ENCODE measurements at places on chromosomes 6 and 20.

DNA sequence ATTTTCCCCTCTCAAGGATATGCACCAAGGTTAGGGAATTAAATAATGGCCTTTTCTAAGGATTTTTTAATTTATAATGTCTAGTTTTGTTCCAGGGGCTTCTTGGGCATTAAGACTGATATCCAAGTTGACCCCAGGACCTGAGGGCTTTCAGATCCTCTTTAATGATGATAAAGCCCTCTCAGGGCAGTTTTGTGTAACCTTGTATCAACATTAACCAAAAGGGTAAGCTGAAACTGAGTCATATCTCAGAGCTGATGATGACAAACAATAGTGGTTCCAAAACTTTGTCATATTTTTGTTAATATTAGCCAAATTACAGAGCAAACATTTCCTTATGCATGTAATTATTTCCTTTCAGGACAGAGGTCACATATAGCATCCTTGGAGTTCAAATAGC lies 309.4 kb upstream of the MAN1A1 start:
- DNase-seq, result no peak

- DNase-seq, result no peak
Observed at GRCh38 chr6:132464538-132465256, 48.2 kb downstream of the STX7 start.

DNA sequence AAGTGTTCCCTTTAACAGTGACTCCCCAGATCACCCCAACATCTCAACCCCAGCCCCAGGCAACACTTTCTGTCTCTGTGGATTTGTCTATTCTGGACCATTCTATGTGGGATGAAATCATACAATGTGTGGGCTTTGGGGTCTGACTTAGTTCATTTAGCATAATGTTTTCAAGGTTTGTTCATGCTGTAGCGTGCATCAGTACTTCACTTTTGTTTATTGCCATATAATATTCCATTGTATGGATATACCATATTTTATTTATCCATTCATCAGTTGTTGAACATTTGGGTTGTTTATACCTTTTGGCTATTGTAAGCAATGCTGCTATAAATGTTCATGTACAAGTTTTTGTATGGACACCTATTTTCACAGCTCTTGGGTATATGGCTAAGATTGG lies 31.0 kb downstream of the FOXF2 start:
- no peak for DNase-seq

- no peak for DNase-seq
Observed at GRCh38 chr20:12074111-12074655, 156.5 kb downstream of the BTBD3 start.

GRCh38 chr6:150600010-150600300 lies 270 bp downstream of the PLEKHG1 start:
- no peak for DNase-seq

GRCh38 chr20:1577906-1578305 lies 20.4 kb upstream of the SIRPD start:
- no peak for DNase-seq

DNA sequence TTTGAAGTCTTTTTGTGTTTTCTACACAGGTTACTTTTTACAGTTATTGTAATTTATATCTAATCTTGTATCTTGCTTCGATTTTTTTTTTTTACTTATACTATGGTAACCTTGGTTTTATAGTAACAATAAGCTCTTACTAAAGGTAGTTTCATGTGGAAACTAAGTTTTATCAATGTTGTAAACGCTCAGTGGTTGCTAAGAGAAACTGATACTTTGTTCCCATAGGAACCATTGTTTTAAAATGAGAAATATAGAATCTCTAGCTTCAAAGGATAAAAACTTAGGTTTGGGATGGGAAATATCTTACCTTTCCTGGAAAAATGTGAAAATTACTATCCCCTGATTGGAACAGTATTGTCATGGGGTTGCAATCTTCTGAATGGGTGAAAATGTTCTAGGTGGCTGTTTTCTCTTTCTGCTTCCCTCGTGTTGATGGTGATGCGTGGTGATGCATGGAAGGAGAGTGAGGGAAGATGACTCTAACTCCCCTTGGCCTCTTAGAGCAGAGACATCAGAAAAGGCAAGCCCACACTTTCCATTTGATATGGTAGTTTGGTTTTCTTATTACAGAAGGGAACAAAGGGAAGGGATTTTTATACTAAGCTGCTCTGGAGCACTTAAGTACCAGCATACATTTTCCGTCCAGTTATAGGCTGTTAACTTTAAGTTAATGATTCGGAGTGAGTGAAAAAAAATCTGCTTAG lies 23.5 kb upstream of the BACH2 start:
- no peak for DNase-seq

GRCh38 chr20:34567892-34568865 lies 9.7 kb downstream of the MAP1LC3A start:
- no peak for DNase-seq

GRCh38 chr6:40179496-40179895 lies 245.2 kb upstream of the MOCS1 start:
- DNase-seq, result no peak

DNA sequence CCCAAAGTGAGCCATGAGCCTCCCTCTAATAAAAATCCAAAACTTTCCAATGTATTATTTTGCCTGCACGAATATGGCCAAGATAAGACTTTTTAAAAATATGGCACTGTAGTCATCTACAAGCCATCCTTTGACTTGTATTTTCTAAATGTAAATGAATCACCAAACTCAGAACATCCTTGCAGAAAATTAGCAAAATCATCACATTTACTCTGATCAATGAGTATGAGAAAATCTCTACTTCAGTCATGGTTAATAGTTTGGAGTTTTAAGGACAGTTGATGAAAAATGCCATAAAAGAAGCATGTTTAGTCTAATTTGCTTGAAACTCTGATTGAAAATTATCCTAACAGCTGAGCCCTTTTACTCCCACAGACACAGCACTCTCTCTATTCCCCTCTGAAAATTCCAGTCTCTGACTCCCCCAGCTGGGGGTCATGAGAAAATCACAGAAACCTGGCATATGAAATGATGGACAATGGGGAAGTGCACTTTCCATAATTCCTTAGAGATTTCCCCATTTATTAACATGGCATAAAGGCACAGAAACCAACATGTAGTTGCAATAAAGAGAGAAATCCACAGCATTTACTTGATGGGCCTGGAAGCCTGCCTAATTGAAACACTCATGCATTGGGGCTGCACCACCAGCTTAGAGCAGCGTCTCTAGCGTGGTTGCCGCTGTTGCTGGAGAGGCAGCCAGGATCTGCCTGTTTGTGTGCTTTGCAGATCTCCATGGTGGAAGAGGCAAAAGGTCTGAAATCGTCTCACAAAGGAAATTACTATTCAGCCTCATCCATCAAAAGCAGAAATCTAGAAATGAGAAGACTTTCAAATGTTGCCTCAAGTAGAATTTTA lies 214.0 kb downstream of the WDR27 start:
- no peak for DNase-seq

- no peak for DNase-seq
Observed at GRCh38 chr6:90351696-90352095, 55.1 kb upstream of the BACH2 start.

DNA sequence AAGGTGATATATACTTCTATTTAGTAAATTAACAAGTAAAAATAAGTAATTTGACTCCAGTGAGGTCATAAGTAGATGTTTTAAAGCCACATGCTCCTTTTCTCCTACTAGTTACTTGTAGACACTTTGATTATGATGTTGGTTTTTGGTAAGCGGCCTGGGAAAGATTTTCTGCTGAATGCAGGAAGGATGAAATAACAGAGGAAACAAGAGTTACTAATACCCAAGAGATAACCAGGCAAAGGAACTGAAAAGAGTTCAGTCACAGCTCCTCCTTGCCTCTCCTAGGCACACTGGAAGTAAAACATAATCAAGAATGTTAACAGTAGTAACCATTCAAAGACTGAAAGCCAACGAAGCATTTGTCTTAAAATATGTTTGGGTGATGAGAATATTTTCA lies 203.3 kb downstream of the RNGTT start:
- DNase-seq, result no peak

DNA sequence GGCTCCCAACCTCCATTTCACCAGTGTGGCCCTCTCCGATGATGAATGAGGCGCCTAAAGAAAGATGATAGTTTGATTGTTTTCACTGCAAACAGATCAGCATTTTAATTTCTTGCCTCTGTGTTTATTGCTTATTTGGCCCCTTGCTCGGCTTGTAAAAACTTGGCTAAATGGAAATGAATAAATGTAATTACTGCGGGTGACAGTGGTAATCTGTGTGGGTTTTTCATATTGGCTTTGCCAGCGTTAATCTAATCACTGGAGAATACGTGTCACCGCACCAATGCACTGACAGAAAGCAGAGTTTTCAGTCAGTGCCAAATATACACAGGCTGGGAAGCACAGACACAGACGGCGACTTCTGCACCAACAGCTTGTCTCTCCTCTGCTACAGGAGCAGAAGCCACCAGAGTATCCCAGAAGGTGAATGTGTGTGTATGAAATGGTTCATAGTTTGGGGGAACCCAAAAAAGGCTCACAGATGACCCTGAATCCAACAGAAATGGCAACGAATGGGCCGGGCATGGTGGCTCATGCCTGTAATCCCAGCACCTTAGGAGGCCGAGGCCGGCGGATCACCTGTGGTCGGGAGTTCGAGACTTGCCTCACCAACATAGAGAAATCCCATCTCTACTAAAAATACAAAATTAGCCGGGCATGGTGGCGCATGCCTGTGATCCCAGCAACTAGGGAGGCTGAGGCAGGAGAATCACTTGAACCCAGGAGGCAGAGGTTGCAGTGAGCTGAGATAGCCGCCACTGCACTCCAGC lies 534.0 kb downstream of the PKHD1 start:
- no peak for DNase-seq

GRCh38 chr20:47546184-47547033 lies 44.7 kb downstream of the NCOA3 start:
- no peak for DNase-seq

- DNase-seq, result no peak
Observed at GRCh38 chr6:43497689-43498088, 12.5 kb downstream of the LRRC73 start.

DNA sequence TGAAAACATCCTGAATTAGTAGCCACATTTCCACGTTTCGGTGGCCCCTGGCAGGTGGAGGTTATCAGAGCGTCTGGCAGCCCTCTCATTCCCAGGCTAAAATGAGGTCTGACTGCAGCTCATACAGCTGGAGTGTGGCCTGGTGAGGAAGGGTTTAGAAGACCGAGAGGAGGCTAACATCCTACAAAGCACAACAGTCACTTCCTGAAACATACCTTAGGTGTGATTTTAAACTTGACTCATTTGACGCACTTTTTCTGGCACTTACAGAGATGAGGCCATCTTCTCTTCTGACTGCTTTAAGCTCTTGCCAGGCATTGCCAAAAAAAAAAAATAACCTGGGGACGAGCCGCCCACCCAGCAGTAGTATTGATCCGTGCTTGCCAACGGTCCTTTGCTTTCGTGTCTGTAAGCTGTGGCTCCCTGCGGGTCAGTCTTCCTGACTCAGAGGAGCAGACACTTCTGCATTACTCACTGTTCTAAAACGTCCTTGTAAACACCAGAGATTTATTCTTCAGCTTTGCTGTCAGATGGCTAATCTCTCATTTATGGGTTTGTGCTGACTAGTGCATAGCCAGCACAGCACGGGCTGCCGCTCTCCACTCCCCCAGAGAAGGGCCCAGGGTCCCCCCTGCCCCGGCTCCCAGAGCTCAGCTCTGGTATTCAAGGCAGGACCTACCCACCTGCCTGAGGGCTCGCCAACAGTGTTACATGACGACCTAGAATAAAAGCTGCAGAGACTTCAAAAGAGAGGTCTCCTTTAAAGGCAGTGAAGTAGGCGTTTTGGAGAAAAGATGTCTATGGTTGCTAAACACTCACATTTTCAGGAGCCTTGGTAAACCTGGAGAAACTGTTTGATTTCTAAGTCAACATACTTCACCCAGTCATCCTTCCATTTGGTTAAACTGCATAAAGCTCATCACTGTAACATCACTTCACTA lies 78.5 kb upstream of the FRMD1 start:
- DNase-seq, result peak; percentile 40

DNA sequence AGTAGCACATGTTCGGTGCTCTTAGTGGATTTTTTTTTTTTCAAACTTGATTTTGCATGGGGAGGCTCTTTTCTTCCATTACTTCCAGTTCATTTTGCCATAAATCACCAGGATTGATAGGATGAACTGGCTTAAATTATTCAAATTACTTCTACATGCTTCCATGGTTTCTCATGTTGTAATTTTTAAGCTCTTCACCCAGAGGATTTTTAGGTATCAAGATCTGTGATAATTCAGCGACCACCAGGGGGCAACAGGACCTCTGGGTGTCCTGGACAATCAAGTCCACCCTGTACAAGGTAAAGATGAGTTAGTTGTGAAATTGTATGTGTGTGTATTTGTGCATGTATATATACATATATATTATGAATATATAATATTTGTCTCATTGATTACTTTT lies 4.2 kb upstream of the EPHA7 start:
- no peak for DNase-seq

DNA sequence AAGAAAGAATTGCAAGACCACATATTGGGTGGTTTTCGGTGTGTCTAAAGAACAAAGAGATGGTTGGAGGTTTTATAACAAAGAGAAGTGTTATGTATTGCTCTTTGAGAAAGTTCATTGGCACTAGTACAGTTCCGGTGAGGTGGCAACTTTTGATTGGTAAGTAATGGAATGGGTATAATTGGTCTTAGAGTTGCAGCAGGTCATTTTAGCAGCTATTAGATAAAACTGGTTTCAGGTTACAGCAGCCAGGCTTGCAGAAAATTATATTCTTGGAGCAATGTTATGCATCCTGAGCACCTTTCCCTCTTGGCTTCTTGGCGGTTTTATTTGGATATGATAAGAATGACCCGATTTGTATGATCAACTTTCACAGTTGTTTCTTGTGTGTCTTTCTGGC lies 12.3 kb upstream of the SSTR4 start:
- DNase-seq, result no peak

DNA sequence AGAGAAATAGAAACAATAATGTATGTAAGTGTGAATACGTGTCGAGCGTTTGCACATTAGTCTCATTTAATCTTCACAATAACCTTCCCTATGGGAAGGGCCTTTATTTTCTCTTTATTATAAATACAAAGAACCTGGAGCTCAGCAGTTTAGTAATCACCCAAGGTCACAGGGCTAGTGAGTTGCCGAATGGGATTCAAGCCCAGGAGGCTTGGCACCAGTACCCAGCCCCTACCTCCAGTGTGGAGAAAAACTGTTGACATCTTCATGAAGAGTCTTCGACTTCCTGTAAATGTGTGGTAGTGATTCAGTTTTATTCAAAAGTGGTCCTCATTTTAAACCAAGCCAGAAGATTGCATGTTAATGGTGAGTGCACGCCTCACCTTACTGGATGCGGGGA lies 162.8 kb downstream of the SCML4 start:
- peak; percentile 81 for DNase-seq

- DNase-seq, result no peak
Observed at GRCh38 chr20:14785065-14785743, 447.8 kb upstream of the FLRT3 start.

DNA sequence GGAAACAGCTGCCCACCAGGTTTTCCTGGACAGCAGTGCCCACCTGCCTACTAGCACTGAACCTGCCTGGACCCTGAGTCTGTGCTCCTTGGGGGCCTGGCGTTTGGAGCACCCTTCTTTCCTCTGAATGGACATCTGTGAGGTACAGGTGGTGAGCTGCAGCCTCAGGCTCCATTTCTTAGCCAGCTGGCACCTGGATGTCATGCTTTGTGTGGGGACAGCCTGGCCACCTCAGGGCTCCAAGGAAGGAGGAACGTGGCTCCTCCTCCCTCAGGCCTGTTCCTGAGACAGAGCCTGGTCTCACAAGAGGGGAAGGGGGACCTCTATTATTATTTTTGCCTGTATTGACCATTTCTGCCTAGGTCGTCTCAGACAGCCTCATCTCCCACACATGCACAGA lies 8.1 kb downstream of the TMEM151B start:
- DNase-seq, result no peak

- DNase-seq, result no peak
Observed at GRCh38 chr6:168050881-168051586, 28.0 kb downstream of the FRMD1 start.

Data from adrenal gland (tissue), 19 donors.